ENCODE measurements at places on chromosomes 4 and X. TPM values are rescaled to one million over a fixed set of nuclear protein-coding genes. Genes with fewer than 3 reads are reported as not detected.

- no peak for DNase-seq
- H3K36me3 ChIP-seq, result no peaks in the 10 kb centered on the region
- peaks cover 12% of the 10 kb centered on the region for H3K4me1 ChIP-seq
These were observed 1.5 kb upstream of the GRSF1 start for GRCh38 chr4:70841211-70841610.

DNA sequence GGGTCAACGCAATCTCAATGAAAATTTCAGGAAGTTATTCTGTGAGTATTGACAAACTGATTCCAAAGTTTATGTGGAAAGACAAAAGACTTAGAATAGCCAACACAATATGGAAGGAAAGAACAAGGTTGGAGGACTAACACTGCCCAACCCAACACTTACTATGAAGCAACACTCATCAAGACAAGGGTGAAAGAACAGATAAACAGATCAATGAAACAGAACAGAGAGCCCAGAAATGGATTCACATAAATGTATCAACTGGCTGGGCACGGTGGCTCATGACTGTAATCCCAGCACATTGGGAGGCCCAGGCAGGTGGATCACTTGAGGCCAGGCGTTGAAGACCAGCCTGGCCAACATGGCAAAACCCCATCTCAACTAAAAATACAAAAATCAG, 41.2 kb downstream of the FRYL start:
- DNase-seq, result no peak
- no peaks in the 10 kb centered on the region for H3K27me3 ChIP-seq
- H3K4me1 ChIP-seq, result peaks cover 8% of the 10 kb centered on the region

DNA sequence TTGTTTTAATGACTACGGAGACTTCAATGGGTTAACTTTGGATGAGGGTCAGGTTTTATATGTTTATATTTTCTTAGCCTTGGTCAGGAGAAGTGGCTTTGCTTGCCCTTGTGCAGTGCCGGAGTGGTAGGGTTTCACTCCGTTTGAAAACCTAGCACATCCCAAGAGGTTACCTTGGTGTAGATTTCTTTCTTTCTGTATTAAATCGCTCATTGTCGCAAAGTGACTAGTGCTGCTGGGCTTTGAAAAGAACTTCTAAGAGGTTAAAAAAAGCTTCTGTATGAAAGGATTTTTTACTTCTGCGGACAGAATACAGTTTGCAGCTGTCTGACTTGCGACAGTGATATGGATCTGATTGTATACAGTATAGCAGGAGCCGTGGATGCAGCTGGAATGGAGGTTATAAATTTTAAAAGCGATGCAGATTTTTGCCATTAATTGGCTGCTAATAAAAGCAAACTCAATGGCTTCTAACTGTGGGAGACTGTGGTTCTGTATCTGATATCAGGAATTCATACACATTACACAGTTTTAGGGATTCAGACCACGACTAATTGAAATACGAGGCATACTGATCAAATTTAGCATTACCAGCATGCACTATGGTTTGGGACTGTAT, 340.9 kb upstream of the PITX2 start:
- H3K4me1 ChIP-seq, result no peaks in the 10 kb centered on the region
- H3K4me3 ChIP-seq, result no peak overlapping the region
- H3K36me3 ChIP-seq, result no peaks in the 10 kb centered on the region
- no peak for DNase-seq

GRCh38 chrX:37302569-37302968, 46.6 kb upstream of the PRRG1 start:
- no peak overlapping the region for H3K27ac ChIP-seq
- no peaks in the 10 kb centered on the region for H3K36me3 ChIP-seq
- no peaks in the 10 kb centered on the region for H3K27me3 ChIP-seq

DNA sequence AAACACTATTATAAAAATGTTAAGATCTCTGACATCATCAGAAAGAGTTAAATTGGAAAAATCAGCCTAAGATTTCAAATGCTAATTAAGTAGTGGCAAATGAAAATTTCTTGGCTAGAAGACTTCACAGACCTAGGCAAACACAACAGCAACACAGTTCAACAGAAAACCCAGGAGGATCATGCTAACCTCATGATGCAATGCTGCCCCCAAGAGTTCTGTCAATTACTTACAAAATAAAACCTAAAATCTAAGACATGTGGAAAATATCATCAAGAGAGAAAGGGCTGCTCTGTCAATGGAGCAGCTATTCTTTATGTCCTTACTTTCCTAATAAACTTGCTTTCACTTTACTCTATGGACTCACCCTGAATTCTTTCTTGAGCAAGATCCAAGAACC, 21.0 kb downstream of the S100G start:
- H3K27ac ChIP-seq, result no peak overlapping the region
- H3K4me3 ChIP-seq, result no peak overlapping the region
- peaks cover 4% of the 10 kb centered on the region for H3K4me1 ChIP-seq
- no peaks in the 10 kb centered on the region for H3K27me3 ChIP-seq
- DNase-seq, result no peak
- peaks cover 25% of the 10 kb centered on the region for H3K36me3 ChIP-seq

GRCh38 chrX:78624962-78625909, 33.9 kb downstream of the RTL3 start:
- DNase-seq, result no peak
- H3K36me3 ChIP-seq, result no peaks in the 10 kb centered on the region
- no peaks in the 10 kb centered on the region for H3K4me1 ChIP-seq

- H3K27ac ChIP-seq, result no peak overlapping the region
- no peaks in the 10 kb centered on the region for H3K27me3 ChIP-seq
- H3K4me3 ChIP-seq, result no peak overlapping the region
- no peaks in the 10 kb centered on the region for H3K36me3 ChIP-seq
These were observed 1053.0 kb upstream of the IGFBP7 start for GRCh38 chr4:58163156-58163555.

GRCh38 chr4:61950625-61951024, 750.5 kb downstream of the ADGRL3 start:
- H3K27ac ChIP-seq, result no peak overlapping the region
- H3K4me3 ChIP-seq, result no peak overlapping the region
- peaks cover 8% of the 10 kb centered on the region for H3K4me1 ChIP-seq

DNA sequence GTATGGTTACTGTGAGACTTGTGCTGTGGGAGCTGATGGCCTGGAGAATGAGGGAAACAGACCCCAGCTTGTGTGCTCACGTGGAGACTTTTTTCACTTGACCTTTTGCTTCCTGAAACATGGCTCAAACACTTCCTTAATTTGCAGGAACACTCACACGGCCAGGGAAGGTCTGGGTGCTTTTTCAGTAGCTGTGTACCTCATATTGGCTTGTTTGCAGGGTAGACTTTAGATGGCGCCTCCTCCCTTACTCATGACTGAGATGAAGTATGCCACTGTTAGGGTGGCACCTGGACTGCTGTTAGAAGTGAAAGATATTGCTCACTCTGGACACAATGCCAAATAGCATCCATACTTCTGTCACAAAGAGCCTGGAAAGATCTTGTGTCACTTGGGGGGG, 75.7 kb upstream of the WDR1 start:
- H3K27ac ChIP-seq, result no peak overlapping the region
- DNase-seq, result no peak
- H3K4me1 ChIP-seq, result no peaks in the 10 kb centered on the region
- H3K27me3 ChIP-seq, result peaks cover 10% of the 10 kb centered on the region

- no peaks in the 10 kb centered on the region for H3K36me3 ChIP-seq
- no peak overlapping the region for H3K27ac ChIP-seq
- H3K27me3 ChIP-seq, result no peaks in the 10 kb centered on the region
- no peak overlapping the region for H3K4me3 ChIP-seq
These were observed 64.5 kb downstream of the CPE start for GRCh38 chr4:165443276-165443675.

- no peak overlapping the region for H3K4me3 ChIP-seq
- no peaks in the 10 kb centered on the region for H3K4me1 ChIP-seq
- no peaks in the 10 kb centered on the region for H3K27me3 ChIP-seq
- H3K36me3 ChIP-seq, result peaks cover 8% of the 10 kb centered on the region
- no peak for DNase-seq
These were observed 1532.4 kb upstream of the TENM3 start for GRCh38 chr4:180710628-180711337.

GRCh38 chrX:18617407-18617750, 54.5 kb downstream of the RS1 start:
- H3K36me3 ChIP-seq, result peaks cover 7% of the 10 kb centered on the region
- peaks cover 12% of the 10 kb centered on the region for H3K4me1 ChIP-seq
- no peak overlapping the region for H3K27ac ChIP-seq
- DNase-seq, result no peak
- H3K27me3 ChIP-seq, result no peaks in the 10 kb centered on the region
- H3K4me3 ChIP-seq, result no peak overlapping the region

- H3K36me3 ChIP-seq, result peaks cover 3% of the 10 kb centered on the region
- no peak for DNase-seq
- H3K27me3 ChIP-seq, result no peaks in the 10 kb centered on the region
- H3K4me3 ChIP-seq, result no peak overlapping the region
- H3K27ac ChIP-seq, result no peak overlapping the region
These were observed 480.1 kb downstream of the IL1RAPL1 start for GRCh38 chrX:29067351-29067750.

DNA sequence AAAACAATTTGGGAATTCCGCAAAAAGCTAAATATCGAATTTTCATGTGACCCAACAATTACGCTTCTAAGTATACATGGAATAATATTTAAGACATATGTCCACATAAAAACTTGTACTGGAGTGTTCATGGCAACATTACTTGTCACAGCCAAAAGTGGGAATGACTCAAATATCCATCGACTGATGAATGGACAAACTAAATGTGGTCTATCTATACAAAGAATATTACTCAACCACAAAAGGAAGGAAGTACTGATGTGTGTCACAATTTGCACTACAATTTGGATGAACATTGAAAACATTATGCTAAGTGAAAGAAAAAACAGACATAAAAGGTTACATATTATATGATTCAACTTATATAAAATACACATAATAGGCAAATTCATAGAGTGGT, 71.9 kb downstream of the AFF2 start:
- no peaks in the 10 kb centered on the region for H3K4me1 ChIP-seq
- H3K36me3 ChIP-seq, result no peaks in the 10 kb centered on the region
- no peaks in the 10 kb centered on the region for H3K27me3 ChIP-seq
- DNase-seq, result no peak
- H3K27ac ChIP-seq, result no peak overlapping the region

DNA sequence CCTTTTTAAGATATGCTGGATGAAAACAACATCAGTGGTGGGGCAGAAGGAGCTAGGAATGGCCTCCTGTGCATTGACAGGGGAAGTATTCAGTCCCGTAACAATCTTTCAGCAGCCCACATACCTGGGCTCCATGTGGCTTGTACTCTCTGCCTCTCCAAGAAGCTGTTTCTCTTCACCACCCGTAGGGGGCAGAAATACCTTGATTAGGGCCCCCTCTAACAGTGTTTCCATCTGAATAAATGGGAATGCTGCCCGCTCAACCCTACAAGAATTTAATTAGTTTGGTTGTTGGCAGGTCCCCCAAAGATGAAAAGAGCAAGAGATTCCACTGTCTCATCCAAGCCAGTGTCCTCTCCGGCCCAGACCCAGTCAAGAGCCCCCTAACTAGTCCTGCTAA, 155.2 kb downstream of the SMIM20 start:
- H3K27me3 ChIP-seq, result no peaks in the 10 kb centered on the region
- DNase-seq, result no peak
- H3K4me1 ChIP-seq, result peaks cover 12% of the 10 kb centered on the region
- no peak overlapping the region for H3K4me3 ChIP-seq
- H3K36me3 ChIP-seq, result no peaks in the 10 kb centered on the region

GRCh38 chr4:183571350-183571941, 66.6 kb downstream of the ING2 start:
- H3K36me3 ChIP-seq, result no peaks in the 10 kb centered on the region
- peaks cover 7% of the 10 kb centered on the region for H3K4me1 ChIP-seq
- peaks cover 16% of the 10 kb centered on the region for H3K27me3 ChIP-seq
- peak overlapping the region; percentile 43 for H3K27ac ChIP-seq
- no peak for DNase-seq
- H3K4me3 ChIP-seq, result no peak overlapping the region

GRCh38 chr4:96983830-96984229, 1143.9 kb downstream of the PDHA2 start:
- H3K4me1 ChIP-seq, result no peaks in the 10 kb centered on the region
- H3K36me3 ChIP-seq, result no peaks in the 10 kb centered on the region
- H3K4me3 ChIP-seq, result no peak overlapping the region
- DNase-seq, result no peak
- H3K27me3 ChIP-seq, result no peaks in the 10 kb centered on the region

- no peak for DNase-seq
- no peaks in the 10 kb centered on the region for H3K36me3 ChIP-seq
- no peak overlapping the region for H3K27ac ChIP-seq
- H3K27me3 ChIP-seq, result no peaks in the 10 kb centered on the region
- peaks cover 6% of the 10 kb centered on the region for H3K4me1 ChIP-seq
These were observed 17.6 kb downstream of the SLC2A9 start for GRCh38 chr4:10003666-10004065.

- no peak for DNase-seq
- H3K36me3 ChIP-seq, result no peaks in the 10 kb centered on the region
- no peaks in the 10 kb centered on the region for H3K27me3 ChIP-seq
- peaks cover 16% of the 10 kb centered on the region for H3K4me1 ChIP-seq
- no peak overlapping the region for H3K27ac ChIP-seq
These were observed 274.6 kb upstream of the MAGEB2 start for GRCh38 chrX:29940750-29941149.

DNA sequence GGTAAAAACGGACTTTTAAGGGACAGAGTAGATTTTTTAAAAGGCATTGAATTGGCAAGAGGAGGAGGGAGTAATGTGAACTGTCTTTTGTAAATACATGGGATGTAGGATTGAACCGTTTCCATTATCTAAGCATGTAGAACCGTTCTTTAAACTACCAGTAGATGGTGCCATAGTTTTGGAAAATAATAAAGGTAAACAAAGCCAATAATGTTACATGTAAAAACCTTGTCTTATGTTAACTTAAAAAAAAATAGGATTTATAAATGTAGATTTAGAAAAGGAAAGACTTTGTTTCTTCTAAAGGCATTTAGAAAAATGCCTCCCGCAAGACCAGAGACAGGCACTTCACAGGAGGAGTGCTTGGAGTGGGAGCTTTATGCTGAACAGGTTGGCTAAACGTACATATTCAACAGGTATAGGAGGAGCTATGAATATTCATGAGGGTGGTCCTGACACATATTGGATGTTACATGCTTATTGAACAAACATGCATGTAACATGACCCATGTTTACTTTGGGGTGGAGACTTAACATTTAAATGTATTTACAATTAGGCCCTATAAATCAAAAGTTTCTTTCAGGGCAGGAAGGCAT, 45.5 kb upstream of the FAM241A start:
- H3K4me1 ChIP-seq, result no peaks in the 10 kb centered on the region
- peaks cover 24% of the 10 kb centered on the region for H3K27me3 ChIP-seq
- no peak overlapping the region for H3K27ac ChIP-seq
- DNase-seq, result no peak

- peaks cover 5% of the 10 kb centered on the region for H3K4me1 ChIP-seq
- no peaks in the 10 kb centered on the region for H3K27me3 ChIP-seq
- no peak overlapping the region for H3K4me3 ChIP-seq
These were observed 11.8 kb upstream of the SH3RF1 start for GRCh38 chr4:169282429-169283113.

GRCh38 chrX:134482371-134482770, 22.4 kb downstream of the HPRT1 start:
- no peaks in the 10 kb centered on the region for H3K27me3 ChIP-seq
- H3K27ac ChIP-seq, result no peak overlapping the region
- no peak overlapping the region for H3K4me3 ChIP-seq
- no peaks in the 10 kb centered on the region for H3K4me1 ChIP-seq
- H3K36me3 ChIP-seq, result peaks cover 5% of the 10 kb centered on the region

ZXDB gene
- 6.8 TPM for total RNA-seq

SHROOM3 gene
- 36.4 TPM for total RNA-seq

MAD2L1 gene
- total RNA-seq, result 94.5 TPM

FAM149A gene
- total RNA-seq, result 5.6 TPM

SLC34A2 gene
- total RNA-seq, result not detected

VCX3A gene
- total RNA-seq, result 0.68 TPM

ARAP2 gene
- total RNA-seq, result 0.93 TPM

UGT2B10 gene
- total RNA-seq, result not detected

MUC7 gene
- not detected for total RNA-seq

CORIN gene
- 0.34 TPM for total RNA-seq

FREM3 gene
- not detected for total RNA-seq

BST1 gene
- 1.1 TPM for total RNA-seq
